ENCODE measurements at places on chromosomes 7 and 10.

DNA sequence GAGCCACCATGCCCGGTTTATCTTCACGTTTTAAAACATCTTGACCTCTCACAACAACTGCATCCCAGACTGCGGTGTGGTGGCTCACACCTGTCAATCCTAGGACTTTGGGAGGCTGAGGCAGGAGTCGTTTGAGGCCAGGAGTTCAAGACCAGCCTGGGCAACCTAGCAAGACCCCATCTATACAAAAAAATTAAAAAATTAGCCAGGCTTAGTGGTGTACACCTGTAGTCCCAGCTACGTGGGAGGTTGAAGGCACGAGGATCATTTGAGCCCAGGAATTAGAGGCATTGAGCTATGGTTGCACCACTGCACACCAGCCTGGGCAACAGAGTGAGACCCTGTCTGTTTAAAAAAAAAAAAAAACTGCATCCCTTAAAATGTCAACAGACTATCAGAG, 20.2 kb downstream of the TNRC18 start:
- DNase-seq = no peak

- DNase-seq = no peak
These were observed 100.9 kb downstream of the WDR37 start for GRCh38 chr10:1156921-1157614.

- no peak for DNase-seq
These were observed 41.1 kb downstream of the ZC3HC1 start for GRCh38 chr7:130009848-130010688.

GRCh38 chr10:88293651-88294230, 289.4 kb downstream of the RNLS start:
- no peak for DNase-seq

DNA sequence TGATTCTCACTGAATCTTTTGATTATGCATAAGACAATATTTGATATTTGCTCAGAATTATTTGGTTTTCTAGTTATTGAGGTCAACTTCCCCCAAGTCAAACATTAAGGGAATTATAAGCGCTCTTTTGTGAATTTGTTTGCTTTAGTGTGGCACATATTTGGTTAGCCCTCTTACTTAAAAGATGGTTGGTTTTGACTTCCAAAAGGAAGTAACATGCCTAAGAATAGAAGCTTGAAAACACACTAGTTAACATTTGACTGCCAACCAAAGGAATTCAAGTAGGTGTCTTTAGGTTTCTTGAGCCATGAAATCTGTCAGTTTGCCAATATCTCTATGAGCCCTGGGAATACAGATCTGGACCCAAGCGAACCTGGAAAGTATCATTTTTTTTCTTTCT, 24.9 kb downstream of the STEAP4 start:
- DNase-seq = no peak

DNA sequence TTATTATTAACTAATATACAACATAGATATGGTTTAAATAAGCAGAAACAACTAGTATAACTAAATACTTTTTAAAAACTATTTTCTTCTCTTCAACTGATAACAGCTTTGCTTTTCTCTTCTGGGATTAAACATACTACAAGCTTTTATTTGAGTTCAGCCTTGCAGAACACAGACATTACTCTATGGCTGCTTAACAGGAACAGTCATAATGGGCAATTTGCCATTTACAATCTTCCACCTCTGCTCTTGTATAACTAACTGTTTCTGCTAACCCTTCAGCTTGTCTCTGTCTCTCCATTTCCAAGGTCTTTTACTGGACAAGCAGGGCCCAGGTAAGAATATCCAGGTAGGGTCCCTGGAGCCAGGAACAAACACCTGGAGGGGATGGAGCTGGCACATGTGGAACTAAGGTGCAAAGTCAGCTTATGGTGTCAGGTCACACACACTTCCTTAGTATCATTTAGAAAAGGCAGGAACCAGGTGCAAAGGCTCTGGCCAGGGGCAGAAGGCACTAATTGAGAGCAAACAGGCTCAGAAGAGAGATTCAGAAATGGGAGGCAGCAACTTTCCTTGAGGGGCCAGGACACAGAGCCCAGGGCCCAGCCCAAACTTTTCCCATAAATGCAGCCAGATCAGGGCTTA, 93.1 kb downstream of the STRA8 start:
- no peak for DNase-seq

- DNase-seq = no peak
These were observed 2.7 kb downstream of the CAV1 start for GRCh38 chr7:116527521-116527920.

DNA sequence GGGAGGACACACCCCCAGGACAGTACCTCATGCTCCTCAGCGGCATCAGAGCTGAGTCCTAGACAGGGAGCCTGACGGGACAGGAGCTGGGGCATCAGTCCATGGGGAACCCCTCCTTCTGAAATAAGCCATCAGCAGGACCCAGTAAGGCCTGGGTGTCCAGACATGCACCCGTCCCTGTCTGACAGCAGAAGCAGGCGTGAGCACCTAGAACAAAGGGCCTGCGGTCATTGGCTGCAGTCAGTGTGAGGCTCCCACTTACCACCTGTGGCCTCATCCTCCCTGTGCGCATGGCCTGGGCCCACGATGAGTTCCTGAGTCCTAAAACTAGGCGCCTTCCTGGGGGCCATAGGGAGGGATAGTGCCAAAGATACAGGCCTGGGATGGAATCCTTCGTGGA, 484.7 kb downstream of the PTPRN2 start:
- no peak for DNase-seq

GRCh38 chr10:28535846-28536245, 2.9 kb downstream of the WAC start:
- no peak for DNase-seq

DNA sequence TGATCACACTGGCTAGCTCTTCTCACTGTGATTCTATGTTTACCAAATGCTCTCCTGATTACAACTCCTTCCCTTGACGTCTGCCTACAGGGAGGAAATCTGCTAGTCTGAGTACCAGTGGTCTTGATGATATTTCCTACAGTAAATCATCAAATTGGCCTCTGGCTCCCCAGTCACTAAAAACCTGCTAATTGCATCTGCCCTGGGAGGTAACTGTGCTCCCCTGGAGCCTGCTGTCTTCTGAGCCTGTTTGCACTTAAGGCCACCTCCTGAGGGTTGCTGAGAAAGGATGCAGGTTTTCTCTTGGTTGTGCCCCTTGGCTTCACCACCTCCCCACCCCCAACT, 56.0 kb downstream of the ELMO1 start:
- DNase-seq = no peak

DNA sequence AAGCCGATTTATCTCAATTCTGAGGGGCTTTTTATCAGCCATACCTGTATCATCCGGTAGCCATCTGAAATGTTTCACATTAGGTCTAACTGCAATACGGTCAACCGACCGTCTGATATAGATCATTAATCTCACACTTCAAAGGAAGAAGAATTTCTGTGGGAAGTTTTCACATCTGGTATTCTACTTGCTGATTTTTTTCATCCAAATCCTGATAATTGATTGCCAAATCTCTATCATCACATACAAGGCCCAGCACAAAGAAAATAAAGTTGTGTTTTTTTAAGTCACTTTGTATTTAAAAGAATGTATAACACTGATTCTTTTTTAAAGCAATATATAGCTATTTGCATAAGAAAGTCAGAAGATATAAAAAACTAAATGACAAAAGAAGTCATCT, 132.3 kb downstream of the DKK1 start:
- DNase-seq = no peak

- no peak for DNase-seq
These were observed 52.9 kb downstream of the AUTS2 start for GRCh38 chr7:69651101-69651590.

Measured in stimulated activated CD4-positive, alpha-beta T cell treated with anti-CD3 and anti-CD28 coated beads, TNF-alpha, amount 100 ng/mL, for 24 hours (primary cell).